ENCODE measurements at places on chromosomes 7 and 10.

- peak; percentile 67 for DNase-seq
Observed at GRCh38 chr10:93406364-93407145, 75.6 kb downstream of the MYOF start.

DNA sequence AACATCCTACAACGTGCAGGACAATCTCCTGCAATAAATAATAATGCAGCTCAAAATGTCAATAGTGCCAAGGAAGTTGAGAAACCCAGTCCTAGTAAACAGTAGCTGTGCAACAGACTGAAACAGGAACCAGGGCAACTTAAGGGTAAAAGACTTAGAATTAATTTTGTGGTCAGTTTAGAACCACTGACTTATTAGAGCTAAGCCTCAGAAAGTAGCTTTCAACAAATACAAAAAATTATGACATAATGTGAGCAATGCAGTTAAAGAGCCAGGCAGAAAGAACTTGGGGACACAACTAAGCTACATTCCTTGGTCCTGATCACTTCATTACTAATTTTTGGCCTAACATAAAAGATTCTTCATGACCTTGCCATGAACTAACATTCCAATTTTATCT, 195.4 kb downstream of the MACC1 start:
- DNase-seq = peak; percentile 51

DNA sequence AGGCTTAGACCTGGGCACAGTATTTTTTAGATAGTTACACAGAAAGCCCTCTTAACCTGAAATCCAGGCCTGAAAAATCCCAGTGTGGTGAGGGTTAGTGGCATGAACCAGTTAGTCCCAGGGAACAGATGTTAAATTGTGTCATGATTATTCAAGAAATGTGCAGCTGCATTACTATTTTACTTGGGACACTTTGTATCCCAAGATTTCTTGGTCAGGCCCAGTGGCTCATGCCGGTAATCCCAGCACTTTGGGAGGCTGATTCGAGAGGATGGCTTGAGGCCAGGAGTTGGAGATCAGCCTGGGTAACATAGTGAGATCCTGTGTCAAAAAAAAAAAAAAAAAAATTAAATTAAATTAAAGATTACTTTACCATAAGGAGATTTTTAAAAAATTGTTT, 36.0 kb upstream of the OTUD1 start:
- DNase-seq = no peak

DNA sequence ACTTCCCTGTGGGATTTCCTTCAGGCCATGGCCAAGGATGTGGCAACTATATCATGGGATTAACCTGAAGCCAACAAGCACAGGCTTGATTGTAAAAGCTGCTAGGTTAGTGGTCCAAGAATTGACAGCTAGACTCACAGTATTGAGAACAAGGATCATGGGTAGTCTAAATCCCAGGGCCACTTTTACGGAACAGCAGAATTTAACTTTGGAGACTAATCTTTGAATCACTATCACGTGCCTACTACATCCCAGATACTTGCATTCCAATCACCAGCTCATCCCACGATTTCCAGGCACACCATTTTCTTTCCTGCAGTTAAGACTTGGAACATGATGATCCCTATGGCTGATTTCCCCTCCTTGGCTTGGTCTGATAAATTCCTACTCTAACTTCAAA, 65.6 kb upstream of the ADO start:
- DNase-seq = peak; percentile 57

DNA sequence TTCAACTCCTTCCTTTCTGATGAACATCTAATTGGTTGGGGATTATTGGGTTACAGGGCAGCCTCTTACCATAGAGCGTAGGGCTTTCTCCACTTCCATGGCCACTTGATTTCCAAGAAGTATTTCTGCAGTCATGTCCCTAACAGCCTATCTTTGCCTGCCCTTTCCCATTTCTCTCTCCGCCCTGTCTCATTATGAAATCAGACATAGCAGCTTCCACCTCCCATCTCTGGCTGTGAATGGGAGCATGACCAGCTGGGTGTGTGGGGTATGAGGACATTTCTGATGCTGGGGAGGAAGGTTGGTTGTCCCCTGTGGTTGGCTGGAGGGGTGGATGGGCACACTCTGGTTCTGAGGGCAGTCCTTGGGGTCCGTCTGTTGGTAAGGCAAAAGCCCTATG, 41.2 kb downstream of the ADCYAP1R1 start:
- no peak for DNase-seq

DNA sequence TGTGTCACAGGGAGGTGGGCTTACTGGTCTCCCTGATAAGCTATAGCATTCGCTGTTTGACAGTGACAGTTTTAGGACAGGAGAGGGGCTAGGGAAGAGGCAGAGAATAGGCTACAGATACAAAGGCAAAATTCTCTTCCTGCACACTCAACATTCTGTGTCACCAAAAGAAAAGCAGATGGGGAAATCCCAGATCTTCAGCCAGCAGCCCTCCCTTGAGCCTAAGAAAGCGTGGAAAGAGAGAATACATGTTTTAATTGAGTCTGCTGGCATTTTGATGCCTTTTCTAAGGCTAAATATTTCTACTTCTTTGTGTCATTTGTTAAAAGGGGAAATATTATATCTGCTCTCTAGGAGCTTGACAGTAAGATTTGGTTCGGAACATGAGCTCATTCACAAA, 247.0 kb downstream of the TRIL start:
- DNase-seq = no peak
